ENCODE measurements at places on chromosomes 6 and 20.

GRCh38 chr6:121135425-121135824, 198.9 kb downstream of the TBC1D32 start:
- DNase-seq, result no peak

DNA sequence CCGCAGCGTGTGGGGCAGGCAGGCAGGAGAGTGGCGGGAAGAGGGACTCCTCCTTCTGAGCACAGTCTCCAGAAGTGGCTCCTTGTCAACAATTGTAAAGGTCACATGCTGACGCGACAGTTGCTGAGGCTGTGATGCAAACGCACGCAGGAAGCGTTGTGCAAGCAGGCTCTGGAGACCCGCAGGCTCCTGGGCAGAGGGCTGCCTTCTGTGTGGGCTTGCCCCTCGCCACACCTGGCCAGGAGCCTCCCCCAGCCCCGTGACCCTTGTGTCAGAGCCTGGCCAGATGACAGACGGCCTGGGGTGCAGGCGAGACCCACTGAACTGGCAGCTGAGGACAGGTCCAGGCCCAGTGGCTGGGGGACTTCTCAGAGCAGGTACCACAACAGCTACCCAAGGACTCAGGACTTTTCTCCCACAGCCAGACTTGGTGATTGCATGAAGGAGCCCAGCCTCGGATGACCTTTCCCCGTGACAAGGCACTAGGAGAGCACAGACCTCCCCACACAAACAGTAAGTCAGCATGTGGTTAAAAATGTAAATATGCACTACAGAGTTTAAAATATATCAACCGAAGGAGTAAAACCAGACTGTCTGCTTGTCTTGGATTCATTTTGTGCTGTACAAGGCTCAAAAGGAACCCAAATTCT, 222.1 kb upstream of the RREB1 start:
- no peak for DNase-seq

GRCh38 chr20:10076126-10077080, 41.6 kb downstream of the ANKEF1 start:
- DNase-seq, result peak; percentile 3

DNA sequence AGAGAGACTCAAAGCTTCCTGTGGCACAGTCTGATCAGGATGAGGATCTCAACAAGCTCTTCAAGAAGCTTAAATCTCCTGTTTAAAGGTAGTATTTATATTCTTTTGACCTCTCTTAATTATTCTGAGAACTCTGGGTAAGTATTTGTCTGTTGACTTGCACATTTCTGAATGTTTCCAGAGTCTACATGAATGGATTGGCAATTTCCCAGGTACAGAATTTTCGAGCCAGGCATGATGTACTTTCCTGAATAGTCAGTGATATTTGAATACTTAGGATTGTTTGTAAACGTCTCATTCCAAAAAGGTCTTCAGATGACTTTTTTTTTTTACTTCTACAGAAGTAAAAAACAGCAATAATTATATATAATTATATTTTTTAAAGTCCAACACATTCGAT, 293.4 kb downstream of the TBC1D32 start:
- DNase-seq, result no peak

- DNase-seq, result no peak
Measured at GRCh38 chr6:90198758-90199425, 97.8 kb downstream of the BACH2 start.

DNA sequence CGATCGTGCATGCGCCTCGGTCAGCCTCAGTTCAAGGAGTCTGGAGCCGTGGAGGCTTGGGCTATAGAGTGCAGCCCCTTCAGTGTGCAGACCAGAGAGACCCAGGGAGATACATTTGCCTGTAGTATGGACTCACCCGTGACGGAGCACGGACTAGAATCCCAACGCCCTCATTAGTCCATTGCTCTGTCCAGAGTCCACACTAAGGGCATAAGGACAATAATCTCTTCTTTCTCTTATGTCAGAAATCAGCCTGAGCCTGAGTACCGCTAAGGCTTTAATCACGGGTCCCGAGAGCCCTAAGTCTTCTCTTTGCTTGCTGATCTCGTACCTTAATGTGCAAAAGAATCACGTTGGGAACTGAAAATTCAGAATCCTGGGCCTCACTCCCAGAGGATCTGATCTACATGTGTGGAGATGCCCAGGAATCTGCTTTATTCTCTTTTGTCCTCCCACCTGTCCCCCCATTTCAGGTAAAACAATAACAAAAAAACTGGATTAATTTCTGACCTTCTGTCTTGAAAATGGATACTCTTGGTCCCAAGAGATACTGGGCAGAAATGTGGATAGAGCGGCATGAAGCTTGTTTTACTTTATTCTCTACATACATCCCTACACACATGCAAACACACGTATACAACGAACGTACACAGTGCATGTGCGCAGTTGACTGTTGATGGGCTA, 671 bp downstream of the BPHL start:
- DNase-seq, result peak; percentile 31

DNA sequence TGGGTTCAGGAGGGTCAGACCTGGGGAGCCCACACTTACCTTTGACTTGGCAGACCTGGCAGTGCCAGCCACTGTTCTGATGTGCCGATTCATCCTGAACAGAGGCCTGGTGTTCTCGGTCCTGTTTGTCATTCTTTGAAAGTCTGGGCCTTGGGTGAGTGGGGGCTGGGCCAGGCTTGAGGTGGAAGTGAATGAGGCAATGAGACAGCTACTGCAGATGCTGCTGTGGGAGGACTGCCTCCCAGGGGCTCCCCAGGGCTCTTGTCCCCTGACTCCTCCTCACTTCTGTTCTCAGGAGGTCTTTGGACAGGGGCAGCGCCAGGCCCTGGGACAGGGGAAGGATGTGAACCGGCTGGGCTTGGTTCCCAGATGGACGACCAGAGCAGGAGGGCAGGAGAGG, 5.6 kb upstream of the TREML4 start:
- DNase-seq, result no peak

DNA sequence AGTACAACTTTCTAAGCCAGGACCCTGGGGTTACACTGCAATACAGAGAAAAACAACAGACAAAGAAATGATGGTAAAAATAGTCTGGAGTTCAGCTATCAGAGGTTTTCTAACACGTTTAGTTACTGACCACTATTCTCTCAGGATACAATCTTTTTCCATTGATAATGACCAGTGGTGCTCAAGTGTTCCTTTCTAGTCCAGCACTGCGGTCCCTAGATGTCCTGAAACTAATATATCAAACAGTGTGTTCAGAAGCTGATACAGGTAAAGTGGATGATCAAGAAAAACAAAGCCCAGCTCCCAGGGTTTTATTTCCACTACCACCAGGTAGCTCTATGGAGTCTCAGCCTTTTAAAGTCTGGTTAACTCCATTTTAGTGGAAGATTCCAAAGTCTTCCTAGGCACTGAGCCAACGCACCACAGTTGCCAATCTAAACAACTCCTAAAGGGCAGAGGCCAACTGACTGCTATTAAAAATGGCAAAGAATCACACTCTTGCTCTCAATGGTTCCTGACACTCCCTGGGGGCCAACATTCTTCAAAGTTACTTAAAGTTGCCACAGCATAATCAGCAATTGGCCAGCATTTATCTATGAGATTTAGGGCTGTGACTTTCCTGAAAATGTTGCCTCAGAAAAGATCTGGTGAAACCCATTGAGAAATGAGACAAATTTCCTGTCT, 38.2 kb downstream of the DZANK1 start:
- no peak for DNase-seq

- no peak for DNase-seq
Measured at GRCh38 chr6:11381801-11382513, 149.5 kb upstream of the NEDD9 start.

DNA sequence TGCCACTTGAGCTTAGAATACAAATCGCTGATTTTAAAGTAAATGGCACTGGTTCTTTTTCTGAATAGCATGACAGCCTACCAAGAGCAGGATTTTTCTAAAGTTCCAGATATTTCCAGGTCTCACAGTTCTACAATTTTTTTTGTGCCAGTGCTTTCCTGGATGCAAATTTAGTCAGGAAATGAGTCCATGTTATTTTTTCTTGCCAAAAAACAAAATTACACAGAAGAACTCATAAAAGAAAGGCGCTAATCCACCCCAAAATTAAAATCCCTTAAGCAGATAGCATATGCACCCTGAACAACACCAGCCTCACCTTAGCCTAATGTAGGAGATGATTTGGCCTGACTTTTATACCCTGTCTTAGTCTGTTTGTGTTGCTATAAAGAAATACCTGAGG, 86.4 kb upstream of the ARG1 start:
- DNase-seq, result no peak

GRCh38 chr6:39524007-39524406, 201.2 kb downstream of the KIF6 start:
- DNase-seq, result no peak

DNA sequence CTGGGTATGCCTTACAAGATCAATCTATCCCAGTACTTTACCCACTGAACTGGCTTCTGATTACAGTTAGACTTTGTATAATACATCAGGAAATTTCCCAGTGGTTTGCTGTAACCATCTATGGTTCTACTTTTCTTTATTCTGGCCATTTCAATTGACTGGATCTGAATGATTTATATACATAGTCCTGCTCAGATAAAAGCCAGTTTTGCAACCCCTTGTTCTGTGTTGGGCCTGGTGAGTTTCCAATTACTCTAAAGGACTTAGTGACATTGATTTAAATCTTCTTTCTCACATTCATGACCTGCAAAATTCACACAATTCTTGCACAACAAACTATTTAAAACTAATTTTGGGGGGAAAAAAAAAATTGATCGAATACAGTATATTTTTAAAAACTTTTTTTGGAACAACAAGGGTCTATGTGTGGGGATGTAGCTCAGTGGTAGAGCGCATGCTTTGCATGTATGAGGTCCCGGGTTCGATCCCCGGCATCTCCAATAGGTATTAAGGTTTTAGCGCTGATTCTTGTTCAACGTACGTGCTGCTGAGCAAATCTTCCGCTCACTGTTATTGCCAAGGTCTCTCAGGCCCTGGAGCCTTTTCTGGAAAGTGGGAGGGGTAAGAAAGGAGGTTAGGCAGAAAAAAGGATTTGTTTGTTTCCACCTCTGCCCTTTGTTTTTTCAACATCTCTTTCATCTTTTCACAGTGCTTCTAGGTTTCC, 117.5 kb downstream of the GPX5 start:
- DNase-seq, result peak; percentile 71

DNA sequence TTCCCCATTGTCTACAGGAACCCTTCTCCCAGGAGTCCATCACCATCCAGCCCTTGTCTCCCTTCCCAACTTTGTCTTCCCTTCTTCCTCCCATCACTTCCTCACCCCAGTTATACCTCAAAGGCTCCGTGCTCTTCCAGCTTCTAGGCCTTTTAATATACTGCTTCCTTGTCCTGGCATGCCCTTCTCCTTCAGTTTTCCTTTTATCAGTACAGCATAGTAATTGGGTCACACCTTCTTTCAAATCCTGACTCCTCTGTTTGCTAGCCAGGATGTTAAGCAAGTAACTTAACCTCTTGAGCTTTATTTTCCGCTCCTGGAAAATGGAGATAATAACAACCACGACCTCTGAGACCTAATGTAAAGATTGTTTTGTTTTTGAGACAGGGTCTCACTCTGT, 54.9 kb upstream of the PNRC1 start:
- no peak for DNase-seq

- DNase-seq, result peak; percentile 55
Measured at GRCh38 chr6:116461932-116462885, 1.0 kb downstream of the CALHM6 start.

GRCh38 chr6:31567531-31568370, 4.3 kb upstream of the LTA start:
- no peak for DNase-seq

DNA sequence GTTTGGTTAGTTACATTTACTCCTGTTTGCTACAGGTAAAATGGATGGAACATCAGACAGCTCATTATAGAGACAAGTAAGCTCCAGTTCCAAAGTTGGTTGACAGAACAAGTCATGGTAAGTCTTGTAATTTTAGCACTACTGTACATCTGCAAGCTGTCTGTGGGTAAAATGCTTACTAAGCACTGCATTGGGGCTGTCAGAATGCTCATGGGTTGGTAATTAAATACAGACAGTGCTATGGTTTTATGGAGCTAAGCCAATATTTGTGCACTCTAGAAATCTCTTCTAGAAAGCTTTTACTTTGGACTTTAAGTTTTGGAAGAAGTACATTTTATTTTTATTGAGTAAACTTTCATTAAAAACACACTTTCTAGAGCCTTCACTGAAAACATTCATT, 419.2 kb upstream of the MMS22L start:
- no peak for DNase-seq

- no peak for DNase-seq
Measured at GRCh38 chr20:64246616-64247306, 8.8 kb upstream of the PCMTD2 start.

DNA sequence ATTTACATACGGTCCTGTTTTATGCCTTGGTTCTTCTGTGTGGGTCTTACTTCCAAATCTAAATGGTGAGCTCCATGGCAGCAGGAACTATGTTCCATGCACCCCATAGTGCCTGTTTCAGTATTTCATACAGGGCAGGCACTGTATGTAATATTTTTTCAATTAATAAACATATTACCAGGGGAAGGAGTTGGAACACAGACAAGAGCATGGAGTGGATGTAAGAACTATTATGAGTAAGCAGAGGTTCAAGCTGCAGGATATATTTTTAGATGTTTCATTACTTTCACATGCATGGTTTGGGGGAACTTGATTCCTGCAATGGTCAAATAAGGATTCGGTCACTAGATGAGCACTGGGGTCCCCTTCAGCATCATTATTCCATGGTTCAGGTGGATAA, 108.3 kb downstream of the KIF13A start:
- peak; percentile 53 for DNase-seq

DNA sequence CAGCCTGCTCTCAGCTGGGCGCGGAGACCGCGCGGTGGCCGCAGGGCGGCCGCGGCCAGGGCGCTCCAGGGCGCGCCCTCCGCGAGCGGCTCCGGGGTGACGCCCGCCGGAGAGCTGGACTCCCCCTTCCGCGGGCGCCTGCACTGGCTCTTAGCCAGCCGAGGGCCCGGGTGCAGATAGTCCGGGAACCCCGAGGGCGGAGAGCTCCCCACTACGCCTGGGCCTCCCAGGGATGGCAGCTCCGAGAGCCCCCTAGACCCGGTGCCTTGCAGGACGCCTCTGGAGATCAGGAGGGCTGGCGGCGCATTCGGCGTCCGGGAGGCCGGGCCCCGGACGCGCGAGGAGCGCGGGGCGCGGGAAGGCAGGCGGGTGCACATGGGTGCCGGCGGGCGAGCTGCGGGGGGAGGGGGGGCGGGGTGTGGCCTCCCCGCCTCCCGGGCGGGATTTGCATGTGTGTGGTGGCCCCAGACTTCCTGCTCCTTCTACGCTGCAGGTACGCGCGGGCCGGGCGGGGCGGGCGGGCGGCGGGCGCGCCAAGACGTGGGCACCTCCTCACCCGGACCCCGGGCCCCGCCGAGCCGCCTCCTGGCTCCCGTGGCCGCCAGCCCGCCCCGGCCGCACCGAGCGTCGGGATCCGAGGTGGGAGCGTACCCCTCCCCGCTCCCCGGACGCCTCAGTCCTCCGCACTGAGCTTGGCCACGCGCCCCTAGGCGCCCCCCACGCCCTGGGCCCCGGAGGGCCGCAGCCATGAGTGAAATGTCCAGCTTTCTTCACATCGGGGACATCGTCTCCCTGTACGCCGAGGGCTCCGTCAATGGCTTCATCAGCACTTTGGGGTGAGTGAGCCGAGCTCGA, at the start of gene ITPR3:
Gene ITPR3 (plus strand): TSS at position 467 of the 855 bp plus-strand sequence. CDS start 281 bp downstream, at position 748.
- no peak for DNase-seq

DNA sequence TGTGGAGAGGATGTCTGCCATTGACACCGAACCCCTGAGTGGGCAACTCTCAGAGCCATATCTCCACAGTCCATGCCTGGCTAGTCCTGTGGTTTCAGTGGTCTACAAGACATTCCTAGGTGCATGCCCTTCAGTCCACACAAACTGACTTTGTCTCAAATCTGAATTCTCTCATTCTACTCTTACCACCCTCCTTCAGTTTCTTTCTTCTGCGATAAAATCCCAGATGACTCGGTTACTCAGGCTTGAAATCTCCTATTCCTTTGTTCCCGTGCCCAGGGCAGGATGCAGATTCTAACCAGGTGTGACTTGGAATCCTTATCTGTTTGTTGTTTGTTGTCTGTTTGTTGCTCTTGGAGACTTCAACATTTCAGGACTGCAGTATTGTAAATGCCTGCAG, 9.3 kb downstream of the CDS2 start:
- peak; percentile 19 for DNase-seq

Data from astrocyte (in vitro differentiated cells and primary cell).